ENCODE measurements at places on chromosomes 12 and 14.

DNA sequence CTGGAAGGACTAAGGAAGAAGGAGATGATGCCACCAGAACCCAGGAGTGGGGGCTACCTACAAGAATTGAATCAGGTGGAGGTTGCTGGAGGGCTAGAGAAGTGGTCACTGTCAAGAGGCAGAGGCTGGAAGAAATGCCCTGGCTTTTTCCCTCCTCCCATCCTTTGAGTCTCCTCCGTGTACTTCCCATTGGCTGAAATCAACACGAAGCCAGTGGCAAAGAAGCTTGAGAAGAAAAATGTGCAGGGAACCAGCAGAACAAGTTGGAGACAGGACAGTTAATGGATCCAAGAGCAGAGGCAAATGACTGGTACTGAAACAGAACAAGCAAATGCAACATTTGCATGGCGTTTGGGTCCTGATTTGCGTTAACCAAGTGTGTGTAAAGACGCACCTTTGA lies 9.1 kb upstream of the FBLN5 start:
- no peak for DNase-seq

- DNase-seq: peak; percentile 48
These were observed 683.4 kb downstream of the TMEM121 start for GRCh38 chr14:106209755-106210154.

DNA sequence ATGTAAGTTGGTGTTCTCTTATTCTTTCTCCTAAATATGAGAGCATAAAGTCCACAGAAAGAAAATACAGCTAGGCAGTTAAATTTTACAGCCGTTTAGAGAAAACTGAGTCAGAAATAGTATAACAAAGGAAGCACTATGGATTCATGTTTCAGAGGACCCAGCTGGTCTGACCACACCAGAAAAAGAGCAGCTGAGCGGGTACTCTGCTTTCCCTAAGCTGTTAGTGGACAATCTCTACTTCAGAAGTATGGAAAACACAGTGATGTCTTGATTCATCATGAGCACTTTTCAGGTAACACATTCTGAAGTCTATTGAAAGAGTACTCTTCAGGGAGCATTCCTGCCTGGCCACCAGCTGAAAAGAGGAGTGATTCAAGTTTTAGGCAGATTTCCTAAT lies 12.4 kb downstream of the PPM1H start:
- DNase-seq: no peak

DNA sequence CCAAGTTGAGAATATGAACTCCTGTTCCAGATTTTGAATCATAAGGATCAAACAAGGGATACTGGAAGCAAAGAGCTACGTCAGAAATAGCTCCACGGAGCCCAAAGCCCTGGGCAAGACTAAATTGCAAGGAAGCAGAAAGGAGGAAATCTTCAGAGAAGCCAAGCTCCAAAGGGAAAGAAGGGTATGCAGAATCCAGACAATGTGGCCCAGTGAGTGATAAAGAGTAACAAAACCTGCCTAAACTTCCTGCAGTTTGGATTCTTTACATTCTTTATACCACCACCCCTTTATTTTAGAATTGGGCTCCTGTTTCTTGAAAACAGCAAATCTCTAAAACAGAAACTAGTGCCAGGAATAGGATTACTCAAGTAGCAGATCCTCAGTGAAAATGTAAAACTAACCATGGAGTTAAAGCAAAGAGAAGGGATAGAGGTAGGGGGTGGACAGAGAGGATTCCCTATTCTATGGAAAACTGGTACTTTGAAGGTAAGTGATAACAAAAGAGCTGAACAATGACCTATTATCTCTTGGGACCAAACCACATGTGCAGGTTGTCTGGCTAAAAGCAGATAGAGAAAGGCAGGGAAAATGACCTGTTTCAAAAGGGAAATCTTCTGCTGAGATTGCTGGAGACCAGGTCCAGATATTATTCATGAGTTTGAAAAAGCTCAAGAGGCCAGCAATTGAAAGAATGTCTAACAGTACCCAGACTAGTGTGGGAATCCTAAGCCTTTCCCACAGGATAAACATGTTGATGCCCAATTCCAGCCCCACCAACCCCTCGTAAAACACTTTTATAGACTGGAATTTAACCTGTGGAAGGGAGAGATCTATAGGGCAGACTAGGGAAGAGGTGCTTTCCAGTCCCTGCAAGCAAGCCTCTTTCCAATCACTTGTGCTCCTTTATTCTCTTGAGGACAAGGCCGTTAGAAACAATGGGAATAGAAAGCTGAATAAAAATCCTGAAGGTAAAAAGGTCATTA lies 24.5 kb downstream of the MBIP start:
- no peak for DNase-seq

DNA sequence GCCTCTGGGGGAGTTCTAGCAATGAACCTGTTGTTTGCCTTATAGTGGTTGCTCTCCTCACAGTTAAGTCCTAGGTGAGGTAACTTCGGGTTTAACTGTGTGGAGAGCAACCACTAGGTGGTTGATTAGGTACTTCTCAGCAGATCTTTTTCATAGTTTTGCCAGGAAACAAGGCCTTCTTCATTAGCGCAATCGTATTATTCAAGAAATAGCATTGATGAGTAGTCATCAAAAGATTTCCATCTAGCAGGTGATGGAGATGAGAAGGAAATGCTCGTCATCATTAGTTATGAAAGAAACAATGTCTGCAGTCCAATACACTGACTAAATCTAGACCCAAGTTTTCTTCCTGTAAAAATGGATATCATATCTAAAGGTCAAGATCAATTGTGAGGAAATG lies 923.3 kb downstream of the AACS start:
- DNase-seq: no peak

- no peak for DNase-seq
These were observed 25.2 kb downstream of the G2E3 start for GRCh38 chr14:30584058-30584630.

GRCh38 chr14:103100281-103101121 lies 6.0 kb downstream of the EXOC3L4 start:
- DNase-seq: no peak

DNA sequence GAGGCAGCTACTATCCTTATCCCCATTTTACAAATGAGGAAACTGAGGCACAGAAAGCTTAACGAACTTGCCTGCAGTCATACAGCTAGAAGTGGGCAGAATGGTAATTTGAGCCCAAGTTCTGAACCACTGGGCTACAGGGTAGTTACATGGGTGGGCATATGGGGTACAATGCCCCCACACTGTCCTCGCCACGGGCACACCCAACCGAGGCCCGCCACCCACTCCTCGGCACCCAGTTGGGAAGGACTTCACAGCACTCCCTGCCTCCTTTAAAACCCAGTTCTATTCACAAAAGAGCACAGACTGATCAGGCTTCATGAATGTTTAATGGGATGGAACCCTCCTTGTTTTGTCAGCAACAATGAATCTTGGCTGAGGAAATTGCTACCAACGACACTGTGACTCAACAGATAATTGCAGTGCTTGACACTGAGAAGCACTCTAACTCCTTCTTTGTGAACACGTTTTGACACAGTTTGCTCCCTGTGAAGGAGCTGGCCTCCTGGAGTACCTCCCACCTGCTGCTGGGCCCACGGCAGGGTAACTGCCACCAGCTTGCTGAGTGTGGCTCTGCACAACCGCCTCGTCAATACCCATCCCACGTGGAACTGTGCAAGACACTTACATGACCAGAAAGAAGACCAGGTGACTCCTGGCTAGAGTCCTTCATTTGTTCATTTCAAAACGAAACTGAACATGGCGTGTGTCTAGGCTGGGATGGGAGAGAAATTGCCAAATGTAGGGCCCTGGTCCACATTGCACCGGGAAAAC lies 63.5 kb downstream of the CLMN start:
- DNase-seq: no peak

GRCh38 chr12:67647181-67647798 lies 1.3 kb upstream of the DYRK2 start:
- peak; percentile 33 for DNase-seq

GRCh38 chr14:60357551-60358149 lies 108.6 kb downstream of the PPM1A start:
- no peak for DNase-seq

DNA sequence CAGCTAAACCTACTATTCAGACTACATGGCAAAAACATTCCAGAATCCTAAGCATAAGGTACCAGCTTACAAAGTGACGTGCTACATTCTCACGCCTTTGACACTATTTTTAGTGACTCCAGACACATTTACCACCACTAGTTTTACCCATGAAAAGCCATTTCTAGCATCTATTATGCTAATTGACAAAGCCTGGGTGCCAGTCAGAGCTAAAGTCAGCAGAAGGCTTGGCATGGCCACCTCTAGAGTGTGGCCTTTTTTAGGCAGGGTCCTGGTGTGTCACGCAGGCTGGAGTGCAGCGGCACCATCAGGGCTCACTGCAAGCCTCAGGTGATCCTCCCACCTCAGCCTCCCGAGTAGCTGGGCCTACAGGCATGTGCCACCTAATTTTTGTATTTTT lies 75.7 kb downstream of the NT5DC3 start:
- no peak for DNase-seq

DNA sequence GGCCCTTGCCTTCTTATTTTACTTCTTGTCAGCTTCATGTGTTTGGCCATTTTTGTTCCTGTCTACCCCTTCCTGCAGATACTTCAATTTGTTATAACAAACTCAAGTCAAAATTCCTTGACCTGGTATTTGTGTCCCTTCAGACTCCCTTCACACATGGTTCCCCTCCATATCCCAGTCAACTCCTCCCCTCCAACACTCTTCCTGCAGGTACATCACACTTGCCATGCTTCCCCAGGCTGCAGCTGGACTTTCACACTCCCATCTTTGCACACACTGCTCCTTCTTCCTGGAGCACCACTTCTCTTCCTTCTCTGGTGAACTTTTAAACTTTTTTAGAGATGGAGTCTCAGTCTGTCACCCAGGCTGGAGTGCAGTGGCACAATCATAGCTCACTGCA lies 18.9 kb upstream of the FIGNL2 start:
- DNase-seq: no peak

- DNase-seq: no peak
These were observed 231.3 kb downstream of the ZFP36L1 start for GRCh38 chr14:68561531-68562007.

DNA sequence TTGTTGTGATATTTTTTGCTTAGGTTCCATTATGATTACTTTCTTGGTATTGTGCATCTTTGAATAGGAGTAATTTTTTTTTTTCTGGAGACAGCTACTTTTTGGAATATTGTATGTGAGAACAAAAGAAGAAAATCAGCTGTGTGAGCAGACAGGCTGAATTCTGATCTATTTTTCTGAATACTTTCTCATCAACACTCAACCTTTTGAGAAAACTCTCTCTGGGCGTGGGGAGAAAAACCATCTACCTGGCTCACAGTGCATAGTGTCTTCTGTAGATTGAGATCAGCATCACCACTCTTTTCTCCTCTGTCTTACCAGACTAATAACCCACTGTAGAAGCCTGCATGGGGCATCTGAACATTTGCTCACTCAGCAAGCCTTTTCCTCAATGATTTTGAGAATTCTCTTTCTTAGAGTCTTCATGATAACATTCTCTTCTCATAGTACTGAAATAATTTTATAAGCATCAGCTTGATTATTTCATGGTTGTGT lies 3.3 kb downstream of the PIK3C2G start:
- DNase-seq: no peak

DNA sequence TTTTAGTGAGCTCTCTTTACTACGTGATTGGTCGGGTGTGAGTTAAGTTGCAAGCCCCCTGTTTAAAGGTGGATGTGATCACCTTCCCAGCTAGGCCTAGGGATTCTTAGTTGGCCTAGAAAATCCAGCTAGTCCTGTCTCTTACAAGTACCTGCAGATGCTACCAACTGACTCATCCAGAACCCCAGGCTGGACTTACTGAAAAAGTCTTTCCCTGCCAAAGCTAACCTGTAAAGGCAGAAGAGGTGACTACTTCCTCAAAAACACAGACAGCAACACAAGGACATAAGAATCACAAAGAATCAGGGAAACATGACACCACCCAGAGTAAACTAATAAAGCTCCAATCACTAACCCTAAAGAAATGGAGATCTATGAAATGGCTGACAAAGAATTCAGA lies 39.1 kb upstream of the HIGD1C start:
- DNase-seq: no peak

- DNase-seq: no peak
These were observed 181.5 kb downstream of the VRK1 start for GRCh38 chr14:96978525-96979272.

DNA sequence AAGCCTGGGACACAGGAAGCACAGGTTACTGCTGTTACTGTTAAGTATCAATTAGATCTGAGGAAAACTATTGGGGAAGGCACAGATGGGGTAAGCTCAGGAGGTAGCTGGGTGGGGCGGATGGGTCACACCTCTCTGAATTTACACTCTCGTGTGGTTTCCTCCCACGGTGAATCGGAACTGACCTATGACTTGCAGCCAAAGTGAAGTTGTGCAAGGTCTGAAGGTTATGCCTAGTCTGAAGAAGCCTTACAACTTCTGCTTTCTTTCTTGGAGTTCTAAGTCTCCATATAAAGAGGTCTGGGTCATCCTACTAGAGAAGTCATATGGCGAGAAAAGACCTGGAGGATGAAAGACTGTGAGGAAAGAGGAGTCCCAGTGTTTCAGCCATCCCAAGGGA lies 25.6 kb upstream of the GPATCH2L start:
- no peak for DNase-seq

DNA sequence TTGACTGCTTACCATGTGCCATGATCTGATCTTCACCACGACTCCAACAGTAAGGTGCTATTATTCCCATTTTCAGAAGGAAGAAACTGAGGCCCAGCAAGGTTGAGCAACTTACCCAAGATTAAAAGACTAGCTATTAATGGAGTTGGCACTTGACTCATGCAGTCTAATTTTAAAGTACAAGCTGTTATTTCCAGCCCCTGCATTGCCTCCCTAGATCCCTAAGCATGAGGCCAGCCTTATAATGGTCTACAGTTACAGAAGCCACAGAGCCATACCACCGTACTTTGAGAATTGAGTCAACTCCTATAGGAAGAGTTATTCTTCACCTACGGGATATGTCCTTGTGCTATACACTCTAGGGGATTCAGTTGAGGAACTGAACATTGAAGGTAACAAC lies 66.7 kb upstream of the RBM19 start:
- DNase-seq: no peak

- no peak for DNase-seq
These were observed 57.9 kb downstream of the PDE3A start for GRCh38 chr12:20426191-20426590.

DNA sequence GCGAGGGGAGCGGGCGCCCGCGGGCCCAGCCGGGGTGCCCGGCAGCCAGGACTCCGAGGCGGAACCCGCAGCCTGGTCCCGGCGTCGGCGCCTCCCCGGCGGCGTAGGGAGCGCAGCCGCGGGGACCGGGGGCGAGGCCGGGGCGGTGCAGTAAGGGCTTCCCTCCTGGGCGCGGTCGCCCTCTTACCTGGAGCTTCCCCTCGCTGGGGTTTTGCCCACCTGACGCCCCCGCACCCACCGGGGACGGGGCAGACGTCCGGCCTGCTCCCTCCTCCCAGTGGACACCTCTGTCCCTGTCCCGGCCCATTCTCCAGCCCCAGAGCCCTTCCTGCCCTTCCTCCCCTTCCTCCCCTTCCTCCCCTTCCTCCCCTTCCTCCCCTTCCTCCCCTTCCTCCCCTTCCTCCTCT lies 413 bp upstream of the TUBA1C start:
- DNase-seq: peak; percentile 32

DNA sequence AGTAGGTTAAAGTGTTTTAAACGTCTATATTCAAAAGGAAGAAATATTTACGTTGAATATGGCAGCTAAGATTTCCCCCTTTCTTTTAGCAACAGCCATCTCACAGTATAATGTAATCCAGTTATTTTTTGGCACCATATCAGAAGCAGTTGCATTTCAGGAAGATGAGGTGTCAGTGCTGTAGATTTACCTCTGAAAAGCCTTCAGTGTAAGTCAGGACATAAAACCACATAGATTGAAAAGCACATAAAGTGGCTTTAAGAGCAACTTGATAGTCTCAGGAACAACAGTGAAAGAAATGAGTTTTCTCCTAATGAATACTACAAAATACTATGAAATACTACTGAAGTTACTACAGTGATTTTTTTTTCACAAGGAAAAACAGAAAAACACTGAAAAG lies 6.9 kb downstream of the MLH3 start:
- DNase-seq: no peak
